CD4-positive, alpha-beta memory T cell (primary cell): ENCODE measurements at places on chromosomes 7 and 10. TPM values are rescaled to one million over a fixed set of nuclear protein-coding genes. Genes with fewer than 3 reads are reported as not detected.

CALHM3 gene
- not detected for polyA plus RNA-seq

DNA sequence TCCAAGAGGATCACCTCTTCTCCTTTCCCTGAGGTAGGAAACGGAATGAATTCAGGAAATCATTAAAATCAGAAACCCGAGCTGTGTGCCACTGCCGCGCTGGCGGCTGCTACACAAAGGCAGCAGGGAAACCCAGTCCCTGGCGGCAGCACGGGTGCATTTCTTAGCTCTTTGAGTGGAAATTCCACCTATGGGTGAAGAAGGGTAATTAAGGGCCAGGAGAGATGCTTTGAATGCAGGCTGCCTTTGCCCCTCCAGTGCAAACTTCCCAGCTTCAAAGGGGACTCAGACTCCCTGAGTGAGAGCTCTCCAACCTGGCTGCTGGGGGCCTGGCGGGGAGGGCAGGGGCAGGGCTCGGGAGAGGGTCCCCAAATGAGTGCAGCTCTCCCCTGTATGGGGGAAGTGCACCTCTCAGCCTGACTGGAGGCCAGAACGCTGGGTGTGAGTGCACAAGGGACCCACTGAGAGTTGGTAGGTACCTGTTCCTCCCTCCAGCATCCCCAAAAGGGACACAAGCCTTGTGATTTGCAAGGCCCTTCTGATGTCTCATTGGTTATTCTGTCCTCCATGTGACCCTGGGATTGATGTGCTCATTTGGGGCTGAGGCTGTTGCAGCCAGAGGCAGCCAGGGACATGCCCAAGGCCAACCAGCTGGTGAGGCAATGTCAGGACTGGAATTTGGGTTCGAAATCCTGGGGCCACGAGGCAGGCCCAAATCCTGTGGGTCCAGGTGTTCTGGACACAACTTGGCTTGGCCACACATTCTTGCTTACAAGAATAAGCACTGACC, 16.3 kb upstream of the ZMIZ1 start:
- H3K36me3 ChIP-seq, result no peaks in the 10 kb centered on the region
- DNase-seq, result peak; percentile 28
- no peak overlapping the region for H3K4me3 ChIP-seq

DNA sequence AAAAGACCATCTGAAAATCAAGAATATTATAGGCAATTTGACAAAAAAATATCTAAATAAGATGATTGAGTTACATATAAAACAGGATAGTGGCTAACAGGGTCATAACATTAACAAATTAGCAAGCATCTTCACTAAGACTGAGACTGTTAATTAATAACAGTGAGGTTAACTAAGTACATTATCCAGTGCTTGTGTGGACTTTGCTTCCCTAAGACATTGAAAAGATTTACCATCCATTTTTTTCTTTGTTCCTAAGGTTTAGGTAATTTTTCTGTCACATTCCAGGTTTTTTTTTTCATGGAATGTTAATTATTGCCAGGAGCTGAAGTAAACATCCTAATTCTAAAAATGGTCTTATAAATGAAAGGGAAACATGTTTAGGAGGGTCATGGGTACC, 227.6 kb downstream of the ANKRD7 start:
- DNase-seq, result no peak
- H3K4me1 ChIP-seq, result no peaks in the 10 kb centered on the region
- no peaks in the 10 kb centered on the region for H3K27me3 ChIP-seq
- H3K36me3 ChIP-seq, result no peaks in the 10 kb centered on the region
- H3K4me3 ChIP-seq, result no peak overlapping the region

DNA sequence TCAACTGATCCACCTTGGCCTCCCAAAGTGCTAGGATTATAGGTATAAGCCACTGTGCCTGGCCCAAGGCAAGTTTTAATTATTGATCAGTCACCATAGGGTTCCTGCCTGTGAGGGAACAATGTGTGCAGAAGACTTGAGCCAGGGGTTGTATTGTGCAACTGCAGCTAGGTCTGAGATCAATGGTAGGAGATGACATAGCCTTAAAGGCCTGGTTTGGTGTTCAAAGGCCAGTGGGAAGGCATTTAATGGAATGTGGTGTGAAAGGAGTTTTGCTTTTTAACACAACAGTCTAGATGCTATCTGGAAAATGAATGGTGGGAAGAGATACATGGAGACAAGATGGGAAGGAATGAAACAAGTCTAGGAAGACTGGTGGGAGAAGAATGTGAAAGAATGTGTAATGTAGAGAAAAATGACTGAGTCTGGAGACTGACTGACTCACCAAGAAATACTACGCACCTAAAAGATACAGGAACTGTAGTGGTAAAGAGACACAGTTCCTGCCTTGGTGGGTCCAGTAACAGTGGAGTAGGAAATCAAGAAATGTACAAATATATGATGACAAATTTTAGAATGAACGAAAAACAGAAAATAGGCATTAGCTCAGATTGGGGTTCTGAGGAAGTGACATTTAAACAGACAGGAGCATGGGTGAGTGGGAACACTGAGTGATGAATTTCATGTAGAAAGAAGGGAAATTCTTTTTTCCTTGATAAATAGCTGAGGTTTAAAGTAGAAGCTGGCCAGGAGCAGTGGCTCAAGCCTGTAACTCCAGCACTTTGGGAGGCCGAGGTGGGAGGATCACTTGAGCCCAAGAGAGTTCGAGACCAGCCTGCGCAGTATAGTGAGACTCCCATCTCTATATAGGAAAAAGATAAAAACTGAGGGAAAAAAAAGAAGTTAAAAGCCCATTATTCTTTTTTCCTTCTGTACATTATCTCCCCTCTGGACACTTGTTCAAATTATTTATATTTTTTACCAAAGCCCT, 9.4 kb downstream of the HNRNPF start:
- DNase-seq, result no peak
- no peaks in the 10 kb centered on the region for H3K27me3 ChIP-seq
- H3K4me1 ChIP-seq, result peaks cover 83% of the 10 kb centered on the region
- peaks cover under 1% of the 10 kb centered on the region for H3K36me3 ChIP-seq
- peak overlapping the region; percentile 100 for H3K27ac ChIP-seq
- H3K4me3 ChIP-seq, result no peak overlapping the region

- peaks cover 44% of the 10 kb centered on the region for H3K36me3 ChIP-seq
- H3K4me1 ChIP-seq, result peaks cover 10% of the 10 kb centered on the region
- H3K27ac ChIP-seq, result no peak overlapping the region
Measured at GRCh38 chr7:155729847-155730246, 82.4 kb downstream of the SHH start.

GRCh38 chr7:12655161-12655560, 32.3 kb upstream of the ARL4A start:
- H3K27me3 ChIP-seq, result no peaks in the 10 kb centered on the region
- no peak for DNase-seq
- H3K27ac ChIP-seq, result no peak overlapping the region
- no peak overlapping the region for H3K4me3 ChIP-seq
